ENCODE measurements at places on chromosomes 6 and 20.

DNA sequence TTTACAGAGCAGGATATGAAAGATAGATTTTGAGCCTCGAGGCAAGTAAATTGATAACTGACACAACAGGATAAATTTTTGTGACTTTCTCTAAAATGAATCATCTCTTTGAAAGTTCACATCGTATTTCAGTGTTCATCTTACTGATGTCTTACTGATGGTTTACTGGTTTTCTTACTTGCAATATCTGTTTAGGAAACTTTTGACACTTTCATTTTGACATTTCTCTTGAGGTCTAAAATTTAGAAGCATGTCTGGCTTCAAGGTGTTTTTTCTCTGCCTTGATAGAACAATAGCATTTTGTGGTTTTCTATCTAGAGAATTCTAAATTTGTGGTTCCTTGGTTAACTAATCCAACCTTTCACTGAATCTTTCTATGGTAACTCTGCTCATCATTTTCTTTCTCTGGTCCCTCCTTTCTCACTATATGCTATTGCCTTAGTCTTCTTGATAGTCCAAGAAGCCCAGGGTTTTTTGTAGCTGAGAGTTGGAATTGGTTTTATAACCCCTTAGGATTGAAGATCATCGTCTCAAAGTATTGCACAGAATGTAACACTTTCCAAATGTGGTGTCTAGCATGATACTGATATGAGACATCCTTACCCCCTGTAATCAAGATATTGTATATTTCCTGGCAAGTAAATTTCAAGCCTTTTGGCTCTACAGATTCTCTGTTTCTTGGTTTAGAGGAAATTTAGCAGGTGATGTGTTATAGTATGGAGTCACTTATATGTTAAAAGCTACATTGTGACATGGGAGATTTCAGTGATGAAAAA lies 98.7 kb downstream of the RNF144B start:
- no peak for DNase-seq

DNA sequence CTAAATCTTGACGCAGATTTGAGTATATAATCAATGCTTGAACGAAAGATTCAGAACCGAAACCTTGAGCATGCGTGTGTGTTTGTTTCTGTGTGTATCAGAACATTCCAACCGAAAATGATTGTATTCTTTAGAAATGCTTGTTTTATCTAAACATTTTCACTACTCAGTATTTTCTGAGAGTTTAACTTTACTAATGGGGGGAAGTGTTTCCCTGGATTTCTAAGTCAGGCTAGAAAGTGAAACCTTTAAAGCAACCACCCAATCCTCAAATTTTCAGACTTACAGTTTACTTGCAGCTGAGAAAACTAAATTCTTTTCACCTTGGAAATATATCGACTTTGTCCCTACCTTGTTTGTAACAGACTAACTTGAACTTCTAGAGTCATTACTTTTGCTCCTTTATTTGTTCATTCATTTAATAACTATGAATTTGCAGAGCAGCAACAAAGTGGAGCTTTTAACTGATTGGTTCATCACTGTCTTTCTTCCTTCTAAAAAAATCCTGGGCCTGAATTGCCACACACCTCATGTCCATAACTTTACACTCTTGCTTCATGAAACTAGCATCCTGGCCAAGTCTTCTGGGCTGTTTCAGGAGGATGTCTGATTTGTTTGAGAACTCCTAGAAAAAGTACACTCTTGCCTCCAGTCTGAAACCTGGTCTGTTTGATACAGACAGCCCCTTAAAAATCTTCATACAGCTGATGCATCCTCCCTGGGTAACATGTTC lies 77.8 kb upstream of the XRN2 start:
- no peak for DNase-seq

- DNase-seq: no peak
Measured at GRCh38 chr6:11621119-11621518, 83.6 kb downstream of the TMEM170B start.

DNA sequence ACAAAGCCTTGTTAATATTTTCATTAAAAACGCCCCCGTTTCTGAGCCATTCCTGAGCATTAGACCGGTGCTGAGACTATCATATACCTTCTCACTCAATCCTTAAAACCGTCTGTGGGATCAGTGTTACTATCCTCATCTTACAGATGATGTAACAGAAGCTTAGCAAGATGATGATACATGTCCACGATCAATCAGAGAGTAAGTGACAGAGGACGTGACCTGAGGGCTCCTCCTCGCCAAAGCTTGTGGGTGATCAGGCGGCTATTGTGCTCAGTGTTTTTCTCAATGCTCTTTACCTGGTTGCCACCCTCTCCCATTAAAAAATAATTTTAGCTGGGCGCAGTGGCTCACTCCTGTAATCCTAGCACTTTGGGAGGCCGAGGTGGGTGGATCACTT lies 113.1 kb downstream of the MTHFD1L start:
- DNase-seq: no peak

GRCh38 chr20:40814631-40814960 lies 125.6 kb upstream of the MAFB start:
- DNase-seq: no peak

DNA sequence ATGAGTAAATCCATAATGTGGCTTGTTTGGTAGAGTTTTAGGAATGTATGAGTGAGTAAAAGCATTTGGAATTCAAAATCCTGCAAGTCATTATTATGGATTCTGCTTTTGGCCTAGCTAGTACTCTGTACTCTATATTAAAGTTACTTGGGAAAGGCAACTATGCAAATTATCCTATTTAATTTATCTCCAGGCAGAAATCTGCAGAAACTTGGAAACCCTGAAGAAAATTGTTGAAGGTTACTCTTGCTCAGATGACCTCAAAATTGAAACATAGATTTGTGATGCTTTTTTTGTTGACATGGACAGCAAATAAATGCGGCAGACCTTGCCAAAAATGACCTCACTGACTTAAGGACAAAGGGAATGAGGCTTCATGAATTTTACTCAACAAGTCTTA lies 477.1 kb upstream of the EYS start:
- no peak for DNase-seq

DNA sequence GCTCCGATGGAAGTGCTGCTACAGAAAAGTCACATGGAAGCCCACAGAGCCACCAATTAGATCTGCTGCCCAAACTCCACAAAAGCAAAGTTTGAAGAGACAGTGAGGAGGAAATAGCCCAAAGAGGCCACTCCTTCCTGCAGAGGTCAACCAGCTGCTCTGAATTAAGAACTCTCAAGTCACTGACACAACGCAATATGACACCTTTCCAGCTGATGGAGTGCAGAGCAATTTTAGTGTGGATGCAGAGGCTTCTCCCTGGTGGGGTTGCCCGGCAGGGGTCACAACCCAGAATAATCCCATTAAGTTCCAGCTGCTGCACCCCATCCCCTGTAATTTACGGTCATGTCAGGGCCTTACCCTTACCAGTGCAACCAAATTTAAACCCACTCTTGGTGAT lies 361.9 kb upstream of the JARID2 start:
- DNase-seq: no peak

DNA sequence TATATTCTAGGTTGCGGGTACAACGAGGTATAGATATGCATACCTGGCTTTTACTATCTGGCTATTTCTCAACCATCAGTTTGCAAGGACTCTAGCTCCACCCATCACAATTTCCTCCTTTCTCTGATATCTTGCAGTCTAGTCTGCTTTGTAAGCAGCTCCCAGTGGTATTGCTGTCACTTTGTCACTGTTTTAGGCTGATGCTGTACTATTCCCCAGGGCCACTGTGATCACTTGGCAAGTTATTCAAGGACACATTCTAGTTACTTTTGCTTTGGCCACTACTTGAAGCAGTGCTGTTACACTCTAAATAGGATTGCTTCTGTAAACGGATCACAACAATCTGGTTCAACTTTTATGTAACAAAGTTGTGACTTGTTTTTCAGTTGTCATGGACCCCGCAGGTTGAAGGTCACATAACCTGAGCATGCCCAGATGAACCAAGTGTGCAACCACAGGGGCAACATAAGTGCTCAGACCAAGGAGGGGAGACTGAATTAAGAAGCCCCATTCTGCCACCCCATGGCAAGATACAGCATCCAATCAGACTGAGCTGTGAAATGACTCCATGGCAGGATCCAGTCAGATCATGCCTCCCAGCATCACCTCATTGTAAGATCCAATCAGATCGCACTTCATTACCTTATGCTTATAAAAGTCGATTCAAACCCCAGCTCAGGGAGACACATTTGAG lies 588.4 kb upstream of the CITED2 start:
- DNase-seq: no peak

DNA sequence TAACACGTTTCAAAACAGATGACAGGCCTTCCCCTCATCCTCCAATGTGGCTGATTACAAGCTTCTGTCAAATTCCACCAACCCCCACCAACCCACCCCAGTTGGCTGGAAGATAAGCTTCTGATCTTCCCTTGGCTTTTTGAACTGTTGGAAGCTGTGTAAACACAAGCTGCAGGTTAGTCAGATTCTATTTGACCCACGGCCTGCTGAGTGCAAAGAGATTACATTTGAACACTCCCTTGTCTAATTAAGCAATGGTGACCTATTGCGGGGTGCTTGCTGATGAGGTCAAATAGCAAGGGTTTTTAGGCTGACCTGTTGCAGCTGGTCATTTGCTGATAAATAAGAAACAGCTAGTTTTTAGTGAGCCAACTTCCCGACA lies 379.7 kb downstream of the BMP2 start:
- no peak for DNase-seq

DNA sequence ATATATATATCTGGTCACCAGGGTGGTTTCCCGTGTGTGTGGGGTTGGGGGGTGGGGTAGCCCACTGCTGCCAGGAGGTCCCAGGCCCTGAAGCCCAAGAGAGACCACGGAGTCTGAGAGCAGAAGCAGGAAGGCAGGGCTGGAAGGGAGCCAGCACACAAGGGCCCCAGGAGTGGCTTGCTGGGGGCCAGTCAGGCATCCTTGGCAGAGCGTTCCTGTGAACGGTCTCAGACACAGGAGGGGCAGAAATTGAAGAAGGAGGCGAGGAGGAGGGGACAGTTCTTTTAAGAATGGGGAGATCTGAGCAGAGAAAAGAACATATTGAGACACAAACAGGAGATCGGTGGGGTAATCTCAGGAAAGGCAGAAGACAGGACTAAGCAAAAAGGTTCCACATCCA lies 1.9 kb upstream of the EBF4 start:
- DNase-seq: no peak

- DNase-seq: no peak
Measured at GRCh38 chr6:5389086-5389745, 127.9 kb downstream of the FARS2 start.
